Vagina (tissue), 2 donors: ENCODE measurements at places on chromosomes 7 and 10. TPM values are rescaled to one million over a fixed set of nuclear protein-coding genes. Genes with fewer than 3 reads are reported as not detected.

DNA sequence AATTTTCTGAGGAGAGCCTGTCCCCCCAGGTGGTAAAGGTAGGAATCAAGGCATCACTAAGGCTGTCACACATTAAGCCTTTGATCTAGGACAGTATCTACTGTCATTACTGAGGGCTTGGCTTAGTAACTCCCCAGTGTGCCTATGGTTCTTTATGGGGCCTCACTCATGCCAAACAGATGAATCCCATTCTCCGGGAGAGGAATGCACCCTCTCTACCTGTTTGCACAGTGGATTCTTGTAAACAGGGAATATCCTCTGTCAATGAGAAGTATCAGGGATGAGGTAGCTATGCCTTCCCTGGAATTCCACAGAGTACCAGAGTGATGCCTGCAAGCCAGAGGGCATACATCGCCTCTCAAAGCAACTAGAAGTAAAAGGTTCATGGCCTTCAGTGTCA lies 3.9 kb upstream of the CPN1 start:
- no peaks in the 10 kb centered on the region for H3K4me1 ChIP-seq
- no peak overlapping the region for H3K4me3 ChIP-seq
- no peak for DNase-seq
- H3K27ac ChIP-seq: no peak overlapping the region
- no peaks in the 10 kb centered on the region for H3K27me3 ChIP-seq
- no peaks in the 10 kb centered on the region for H3K36me3 ChIP-seq

DNA sequence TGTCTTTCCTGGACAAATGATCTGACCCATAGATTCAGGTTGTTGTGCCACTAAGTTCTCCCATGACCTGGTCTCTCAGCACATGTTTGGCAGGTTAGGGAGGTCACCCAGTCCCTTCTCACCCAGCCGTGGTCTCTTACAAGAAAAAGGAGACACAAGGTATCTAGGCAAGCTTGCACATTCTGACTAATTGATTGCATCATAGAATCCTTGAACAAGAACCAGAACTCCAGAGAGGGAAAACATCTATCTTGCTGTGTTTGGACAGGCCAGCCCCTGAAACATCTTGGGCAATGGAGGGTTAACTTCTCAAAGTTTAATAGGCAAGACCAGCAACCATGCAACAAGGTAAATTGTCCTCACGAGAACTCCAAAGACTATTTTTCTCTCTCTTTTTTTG lies 8.5 kb upstream of the HK1 start:
- H3K4me3 ChIP-seq: no peak overlapping the region
- H3K27me3 ChIP-seq: no peaks in the 10 kb centered on the region
- DNase-seq: no peak
- no peaks in the 10 kb centered on the region for H3K4me1 ChIP-seq
- no peak overlapping the region for H3K27ac ChIP-seq

DNA sequence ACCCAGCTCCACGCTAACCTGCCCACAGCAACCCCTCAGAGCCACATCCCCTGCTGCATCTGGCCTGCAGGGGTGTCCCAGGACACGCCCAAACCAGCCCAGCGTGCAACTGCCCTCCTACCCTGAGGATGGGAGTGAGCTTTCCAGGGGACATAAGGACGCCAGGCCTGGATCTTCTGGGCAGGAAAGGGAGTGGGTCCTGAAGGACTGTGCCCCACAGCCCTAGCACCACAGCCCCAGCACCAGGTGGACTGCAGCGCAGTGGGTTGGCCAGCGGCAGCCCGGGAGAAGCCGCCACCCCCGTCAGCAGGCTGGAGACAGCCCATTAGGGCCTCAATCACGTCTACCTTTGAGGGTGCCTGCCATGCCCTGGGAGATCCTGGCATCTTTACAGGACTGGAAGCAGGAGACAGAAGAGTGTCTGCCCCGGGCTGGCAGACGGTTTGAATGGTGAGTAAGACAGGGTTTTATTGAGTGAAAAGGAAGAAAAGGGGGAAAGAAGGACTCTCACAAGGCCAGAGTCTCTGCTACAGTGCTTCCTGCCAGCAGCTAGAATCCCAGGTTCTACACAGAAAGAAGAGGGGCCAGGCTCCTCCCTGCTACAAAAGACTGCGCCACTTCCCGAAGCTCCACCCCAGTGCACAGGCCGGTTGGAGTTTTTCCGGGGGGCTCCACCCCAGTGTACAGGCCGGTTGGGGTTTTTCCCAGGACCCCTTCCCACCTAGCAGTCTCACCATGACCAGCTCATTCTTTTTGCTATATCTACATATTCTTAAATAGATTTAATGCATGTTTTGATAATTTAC lies 69.8 kb upstream of the KCTD7 start:
- no peak overlapping the region for H3K27ac ChIP-seq
- no peaks in the 10 kb centered on the region for H3K27me3 ChIP-seq
- DNase-seq: no peak
- no peaks in the 10 kb centered on the region for H3K36me3 ChIP-seq

DNA sequence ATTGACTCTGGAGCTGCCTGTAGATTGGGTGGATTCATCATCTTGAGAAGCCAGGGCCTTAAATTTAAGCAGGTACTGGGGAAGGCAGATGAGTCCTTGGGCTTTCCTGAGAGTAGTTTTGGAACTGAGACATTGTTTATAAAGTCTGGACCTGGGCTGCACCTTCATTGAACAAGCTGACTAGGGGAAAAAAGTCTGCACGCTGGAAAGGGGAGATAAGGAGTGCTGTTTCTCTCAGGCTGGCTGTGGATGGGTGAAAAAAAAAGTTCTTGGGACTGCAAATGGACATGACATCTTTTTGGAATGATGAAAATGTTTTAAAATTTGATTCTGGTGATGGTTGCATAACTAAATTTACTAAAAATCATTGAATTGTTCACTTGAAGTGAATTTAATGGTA lies 12.0 kb downstream of the SEC24C start:
- peaks cover 2% of the 10 kb centered on the region for H3K36me3 ChIP-seq
- DNase-seq: no peak
- no peaks in the 10 kb centered on the region for H3K4me1 ChIP-seq
- no peak overlapping the region for H3K4me3 ChIP-seq
- H3K27me3 ChIP-seq: no peaks in the 10 kb centered on the region
- H3K27ac ChIP-seq: no peak overlapping the region

The C10orf62 gene
- not detected for total RNA-seq

The DNAJC12 gene
- total RNA-seq: 2.7 TPM

DNA sequence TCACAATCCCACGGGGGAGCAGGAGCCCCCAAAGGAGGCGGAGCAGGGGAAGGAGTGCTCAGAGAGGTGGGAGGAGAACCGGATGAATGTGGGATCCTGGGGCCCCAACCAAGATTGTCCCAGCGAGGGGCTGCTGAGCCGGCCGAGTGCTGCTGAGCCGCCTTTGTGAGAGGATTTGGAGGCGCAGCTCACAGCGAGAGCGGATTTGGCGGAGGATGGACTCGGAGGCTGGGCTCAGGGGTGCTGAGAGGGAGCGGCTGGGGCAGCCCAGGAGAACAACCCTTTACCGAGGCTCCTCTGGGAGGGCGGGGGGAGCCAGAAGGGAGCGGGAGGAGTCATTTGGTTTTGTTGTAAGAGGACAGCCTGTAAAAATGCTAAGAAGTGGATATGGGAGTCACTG lies 23.0 kb downstream of the GHRHR start:
- no peaks in the 10 kb centered on the region for H3K36me3 ChIP-seq
- no peak overlapping the region for H3K4me3 ChIP-seq
- H3K4me1 ChIP-seq: peaks cover 16% of the 10 kb centered on the region
- DNase-seq: no peak
- no peaks in the 10 kb centered on the region for H3K27me3 ChIP-seq

- H3K4me3 ChIP-seq: no peak overlapping the region
- DNase-seq: no peak
- H3K27me3 ChIP-seq: no peaks in the 10 kb centered on the region
- no peaks in the 10 kb centered on the region for H3K4me1 ChIP-seq
These were observed 18.4 kb upstream of the COBL start for GRCh38 chr7:51335057-51335456.

- DNase-seq: no peak
- no peaks in the 10 kb centered on the region for H3K27me3 ChIP-seq
- H3K4me3 ChIP-seq: no peak overlapping the region
- no peak overlapping the region for H3K27ac ChIP-seq
These were observed 7.7 kb downstream of the UBTD1 start for GRCh38 chr10:97506199-97506991.
